ENCODE measurements at places on chromosomes 2 and 18.

DNA sequence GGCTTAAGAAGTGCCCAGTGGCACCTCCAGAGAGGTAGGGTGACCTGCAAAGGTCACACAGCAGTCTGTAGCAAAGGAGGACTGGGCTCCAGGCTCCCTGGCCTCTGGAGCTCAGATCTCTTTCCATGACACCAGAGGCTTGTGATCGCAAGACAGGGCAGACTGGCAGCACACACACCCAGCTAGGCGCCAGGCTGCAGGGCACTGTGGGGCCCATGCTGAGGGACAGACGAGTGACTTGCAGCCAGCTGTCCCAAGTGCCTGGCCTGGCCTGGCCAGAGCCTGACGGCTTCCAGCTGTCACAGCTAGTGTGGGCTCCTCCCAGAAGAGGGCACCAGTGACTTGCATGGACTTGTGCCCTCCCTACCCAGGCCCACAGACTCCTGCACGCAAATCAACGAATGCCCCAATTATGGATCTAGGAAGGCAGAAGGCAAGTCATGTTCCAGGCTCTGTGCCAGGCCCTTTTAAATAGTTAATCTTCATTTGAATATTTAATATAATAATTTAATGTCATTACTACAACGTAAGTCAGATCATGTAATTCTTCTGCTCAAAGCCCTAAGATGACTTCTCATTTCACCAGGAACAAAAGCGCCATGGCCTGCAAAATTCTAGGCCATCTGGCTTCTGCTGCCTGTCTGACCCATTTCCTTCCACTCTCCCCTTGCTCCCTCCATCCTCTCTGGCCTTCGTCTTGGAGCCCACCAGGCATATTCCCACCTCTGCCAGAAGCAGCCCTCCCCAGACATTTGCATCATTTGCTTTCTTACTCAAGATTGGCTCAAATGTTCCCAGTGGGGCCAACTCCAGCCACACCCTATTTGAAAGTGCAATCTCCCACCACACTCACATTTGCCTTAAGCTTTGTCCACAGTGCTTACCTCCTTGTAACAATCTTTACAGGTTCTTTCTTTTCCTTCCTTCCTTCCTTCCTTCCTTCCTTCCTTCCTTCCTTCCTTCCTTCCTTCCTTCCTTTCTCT lies 3.7 kb upstream of the SPEG start:
- no peak for DNase-seq

DNA sequence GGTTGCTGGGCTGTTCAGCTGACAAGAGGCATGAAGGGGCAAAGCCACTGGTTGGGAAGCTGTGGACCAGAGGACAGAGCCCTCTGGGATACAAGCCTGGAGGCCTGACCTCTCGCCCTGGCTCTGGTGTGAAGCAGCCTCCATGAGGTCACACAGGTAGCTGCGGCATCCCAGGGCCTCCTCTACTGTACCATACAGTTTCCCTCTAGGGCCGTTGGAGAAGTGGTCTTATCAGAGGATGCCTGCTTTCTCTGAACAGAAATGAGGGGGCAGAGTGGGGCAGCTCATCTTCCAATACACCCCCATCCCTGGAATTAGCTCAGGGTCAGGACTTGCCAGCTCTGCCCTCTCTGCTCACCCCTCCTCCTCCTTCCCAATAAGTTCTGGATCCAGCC lies 135.1 kb upstream of the SMAD2 start:
- no peak for DNase-seq

- DNase-seq = no peak
These were observed 137.7 kb downstream of the SNTG2 start for GRCh38 chr2:1088192-1088860.

GRCh38 chr2:71787476-71788185 lies 334.3 kb downstream of the DYSF start:
- no peak for DNase-seq

DNA sequence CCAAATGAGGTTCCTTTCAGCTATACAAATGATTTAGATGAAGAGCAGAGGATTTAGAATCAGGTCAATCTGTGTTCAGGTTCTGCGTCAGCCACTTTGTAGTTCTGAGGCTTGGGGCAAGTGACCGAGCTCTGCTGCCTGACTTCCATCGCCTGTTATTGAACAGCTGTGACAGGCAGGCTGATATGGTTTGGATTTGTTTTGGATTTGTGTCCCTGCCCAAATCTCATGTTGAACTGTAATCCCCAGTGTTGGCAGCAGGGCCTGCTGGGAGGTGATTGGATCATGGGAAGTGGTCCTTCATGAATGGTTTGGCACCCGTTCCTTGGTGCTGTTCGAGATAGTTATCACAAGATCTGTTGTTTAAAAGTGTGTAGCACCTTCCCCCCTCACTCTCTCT lies 18.6 kb downstream of the TYMS start:
- no peak for DNase-seq

GRCh38 chr2:219119422-219120043 lies 41.1 kb downstream of the NHEJ1 start:
- DNase-seq = no peak

Measured in right kidney (tissue), 9 donors.